Stimulated activated CD8-positive, alpha-beta memory T cell treated with anti-CD3 and anti-CD28 coated beads, Interleukin-12 subunit alpha, Interleukin-12 subunit beta, amount 100 ng/mL, for 4 hours (primary cell): ENCODE measurements at places on chromosomes 6 and 20.

DNA sequence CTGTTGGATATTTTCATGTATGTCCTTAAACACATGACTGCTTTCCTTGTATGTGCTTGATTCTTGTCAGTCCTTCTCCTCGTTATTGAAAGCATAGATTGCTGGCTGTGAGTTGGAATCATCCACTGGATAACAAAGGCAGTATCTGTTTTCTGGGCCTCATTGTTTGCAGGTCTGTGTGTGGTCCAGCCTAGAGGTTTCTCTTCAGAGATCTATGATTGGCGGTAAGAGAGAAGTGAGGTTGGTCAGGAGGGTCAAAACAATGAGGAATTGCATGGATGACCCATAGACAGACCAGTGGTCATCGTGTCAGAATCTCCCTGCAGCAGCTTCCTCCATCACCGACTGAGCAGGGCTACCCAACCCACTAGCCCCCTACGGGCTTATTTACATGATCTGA, 915.0 kb downstream of the KIF16B start:
- no peak for DNase-seq

GRCh38 chr20:63132131-63132714, 83.7 kb downstream of the YTHDF1 start:
- no peak for DNase-seq

- no peak for DNase-seq
Observed at GRCh38 chr20:8161264-8162071, 29.4 kb downstream of the PLCB1 start.

DNA sequence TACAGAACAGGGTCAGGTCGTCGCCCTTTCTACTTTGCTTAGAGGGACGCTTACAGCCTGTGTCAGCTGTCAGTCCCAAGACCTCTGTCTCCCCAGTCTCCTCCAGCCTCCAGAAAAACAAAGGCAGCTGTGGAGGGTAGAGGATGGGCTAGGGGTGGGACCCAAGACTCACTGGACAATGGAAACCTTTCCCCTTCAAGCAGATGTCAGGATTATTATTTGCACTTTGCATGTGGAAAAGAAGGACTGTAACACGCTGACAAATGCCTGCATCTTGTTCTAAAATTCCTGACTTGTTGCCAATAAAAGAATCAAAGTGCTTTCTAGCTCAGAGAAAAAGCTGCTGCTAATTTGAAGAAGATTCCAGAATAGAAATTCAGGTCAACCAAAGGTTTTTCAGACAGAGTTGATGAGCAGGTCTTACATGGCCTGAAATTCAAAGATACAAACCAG, 58.7 kb downstream of the SNX5 start:
- DNase-seq = no peak

GRCh38 chr6:32166411-32167061, 2.1 kb downstream of the EGFL8 start:
- no peak for DNase-seq

- peak; percentile 13 for DNase-seq
Observed at GRCh38 chr6:131281471-131282270, 146.4 kb downstream of the AKAP7 start.

GRCh38 chr6:41092421-41093140, 19.8 kb downstream of the NFYA start:
- no peak for DNase-seq

DNA sequence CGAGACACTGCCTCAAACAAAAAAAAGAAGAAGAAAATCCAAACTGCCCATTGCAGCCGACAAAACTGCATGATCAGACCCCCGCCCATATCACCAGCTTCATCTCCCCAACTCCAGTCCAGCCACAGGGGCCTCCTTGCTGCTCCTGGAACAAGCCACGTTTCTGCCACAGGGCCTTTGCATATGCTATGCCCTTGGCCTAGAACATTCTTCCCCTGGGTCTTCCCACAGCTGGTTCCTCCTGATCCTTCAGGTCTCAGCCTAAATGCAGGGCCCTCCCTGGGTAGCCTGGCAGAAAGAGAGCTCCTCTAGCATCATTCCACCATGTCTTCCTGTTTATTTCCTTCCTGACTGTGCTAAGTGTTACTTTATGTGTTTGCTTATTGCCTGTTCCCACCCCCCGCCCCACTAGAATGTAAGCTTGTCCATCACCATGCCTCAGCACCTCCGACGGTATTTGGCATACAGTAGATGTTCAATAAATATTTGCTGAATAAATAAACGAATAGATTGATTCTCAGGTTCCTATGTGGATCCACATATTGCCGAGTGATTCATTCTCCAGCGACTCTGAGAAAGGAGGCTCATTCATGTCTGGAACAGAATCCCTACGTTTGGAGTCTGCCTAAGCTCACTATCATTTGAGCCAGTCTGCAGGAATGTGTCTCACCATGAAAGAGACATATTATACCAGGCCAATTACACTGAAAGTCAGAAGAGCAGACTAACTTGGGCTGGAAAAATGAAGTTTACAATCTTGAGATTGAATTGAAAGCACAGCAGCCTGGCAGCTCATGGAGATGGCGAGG, 56.1 kb downstream of the NFATC2 start:
- no peak for DNase-seq

- no peak for DNase-seq
Observed at GRCh38 chr6:150949526-150949925, 84.0 kb downstream of the MTHFD1L start.

- no peak for DNase-seq
Observed at GRCh38 chr20:58621906-58622548, 29.1 kb upstream of the STX16 start.

- DNase-seq = no peak
Observed at GRCh38 chr6:83514866-83515466, 2.6 kb downstream of the PRSS35 start.

DNA sequence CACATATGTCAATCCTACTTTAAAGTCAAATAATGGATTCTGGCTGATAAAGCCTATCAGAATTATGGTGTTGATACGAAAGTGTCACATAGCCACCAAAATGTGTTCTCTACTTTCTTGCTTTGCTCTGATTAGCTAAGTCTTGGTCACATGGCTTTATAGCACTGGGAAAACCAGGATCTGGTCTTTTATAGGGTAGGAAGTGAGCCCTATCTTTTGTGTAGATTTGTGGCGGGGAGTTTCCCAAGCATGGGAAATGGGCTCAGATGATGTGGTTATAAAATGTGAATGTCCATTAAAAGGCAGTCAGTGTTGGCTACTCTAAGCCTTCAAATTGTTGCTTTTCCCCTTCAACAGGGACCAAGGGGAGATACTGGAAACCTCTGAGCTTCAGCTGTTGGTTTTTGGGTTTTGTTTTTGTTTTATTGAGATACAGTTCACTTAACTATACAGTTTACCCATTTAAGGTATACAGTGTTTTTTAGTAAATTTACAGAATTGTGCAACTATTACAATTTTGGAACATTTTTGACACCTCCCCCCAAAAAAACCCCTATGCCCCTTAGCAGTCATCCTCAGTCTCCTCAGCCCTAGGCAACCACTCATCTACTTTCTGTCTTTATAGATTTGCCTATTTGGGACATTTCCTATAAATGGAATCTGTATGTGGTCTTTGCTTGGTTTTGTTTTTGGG, 12.2 kb downstream of the RRP36 start:
- no peak for DNase-seq

GRCh38 chr6:31901953-31902643, at the start of gene ZBTB12:
ZBTB12 (minus strand) TSS chr6:31902086; CDS start chr6:31901305, 781 bp downstream.
- DNase-seq = peak; percentile 81

- DNase-seq = no peak
Observed at GRCh38 chr6:41379306-41379705, 43.9 kb downstream of the NCR2 start.

DNA sequence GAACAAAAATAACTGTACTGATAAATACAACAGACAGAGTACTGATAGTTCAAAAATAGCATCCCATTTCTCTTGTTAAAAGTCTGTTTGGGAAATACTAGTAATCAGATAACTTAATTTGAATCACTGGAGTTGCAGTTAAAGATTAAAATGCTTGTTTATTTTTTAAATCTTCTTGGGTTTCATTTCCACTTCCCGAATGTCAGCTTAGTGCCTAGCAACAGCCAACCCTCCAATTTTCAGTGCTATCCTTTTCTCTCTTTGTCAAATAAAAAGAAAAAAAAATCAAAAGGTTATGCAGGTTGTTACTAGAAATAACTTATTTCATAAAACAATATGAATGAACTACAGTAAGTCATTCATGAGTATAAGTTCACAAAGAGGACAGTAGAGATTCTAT, 257.7 kb upstream of the STXBP5 start:
- no peak for DNase-seq

- DNase-seq = no peak
Observed at GRCh38 chr6:115004204-115004603, 661.4 kb upstream of the HS3ST5 start.

DNA sequence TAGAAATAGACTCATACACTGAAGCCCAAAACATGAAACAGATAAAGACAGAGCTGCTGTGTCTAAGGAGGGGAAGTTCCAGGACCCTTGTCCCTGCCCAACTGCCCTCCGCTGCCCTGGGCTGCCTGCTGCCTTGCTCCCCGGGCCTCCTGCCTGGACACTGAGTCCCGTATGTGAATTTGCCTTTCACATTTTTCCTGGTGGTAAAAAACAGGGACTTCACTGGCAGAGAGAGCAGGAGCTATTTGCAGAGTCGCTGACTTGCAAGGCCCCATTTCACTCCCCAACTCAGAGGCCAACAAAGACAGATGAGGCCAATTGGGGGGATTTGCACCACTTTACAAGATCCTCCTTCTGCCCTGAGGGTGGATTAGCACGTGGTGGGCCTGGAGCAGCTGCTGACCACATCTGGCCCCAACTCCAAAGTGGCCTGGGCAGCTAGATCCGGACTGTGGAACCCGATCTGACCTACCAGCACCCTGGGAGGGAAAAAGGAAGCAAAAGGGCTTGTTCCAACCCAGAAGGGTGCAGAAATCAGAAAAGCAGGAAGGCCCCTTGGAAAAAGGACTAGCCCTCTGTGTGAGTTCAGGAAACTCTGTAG, 61.4 kb downstream of the NOL4L start:
- no peak for DNase-seq

DNA sequence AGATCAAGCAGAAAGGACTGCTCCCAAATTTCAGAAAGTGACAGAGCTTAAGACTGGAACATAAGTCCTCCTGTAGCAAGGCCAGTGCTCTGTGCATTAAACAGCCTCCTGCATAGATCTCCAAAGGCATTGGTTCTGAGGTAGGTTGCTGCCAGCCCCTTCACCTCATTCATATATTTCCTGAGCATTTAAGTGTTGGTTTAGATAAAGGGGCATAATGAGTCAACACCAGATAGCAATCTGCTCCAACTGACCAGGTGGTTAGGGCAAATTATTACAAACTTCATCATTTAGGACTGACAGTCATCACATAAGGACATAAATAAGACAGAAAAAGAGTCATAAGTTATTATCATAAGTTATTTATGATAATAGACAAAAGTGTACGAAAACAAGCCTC, 10.7 kb downstream of the PTPRK start:
- no peak for DNase-seq
